ENCODE measurements at places on chromosomes 12 and 14.

DNA sequence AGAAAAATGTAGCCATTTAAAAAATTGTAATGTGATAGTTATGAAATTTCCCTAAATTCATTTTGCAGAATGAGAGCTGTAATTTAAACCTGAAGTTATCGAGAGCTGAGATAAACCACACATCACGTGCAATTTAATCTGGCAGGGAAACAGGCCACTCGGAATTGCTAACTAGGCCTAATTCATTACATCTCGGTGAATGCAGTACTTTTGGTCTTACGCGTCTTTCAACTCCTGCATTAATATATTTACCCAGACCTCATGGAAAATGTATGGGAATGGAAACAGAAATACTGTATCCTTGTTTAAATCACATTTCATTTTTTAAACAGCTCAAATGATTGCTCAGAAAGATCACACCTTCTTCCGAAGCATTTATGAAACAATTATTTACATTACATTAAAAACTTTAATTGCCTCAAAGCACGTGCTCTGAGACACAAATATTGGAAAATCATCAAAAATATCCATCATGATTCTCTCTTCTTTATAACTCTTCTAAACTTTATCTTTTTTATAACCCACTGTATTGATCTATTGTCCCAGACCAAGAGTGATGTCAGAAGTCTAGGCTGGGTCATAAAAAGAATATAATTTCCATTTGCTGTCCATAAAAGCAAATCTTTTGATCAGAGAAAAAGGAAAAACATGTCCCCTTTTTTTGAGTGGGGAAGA lies 111.7 kb upstream of the MYL2 start:
- no peak for DNase-seq

DNA sequence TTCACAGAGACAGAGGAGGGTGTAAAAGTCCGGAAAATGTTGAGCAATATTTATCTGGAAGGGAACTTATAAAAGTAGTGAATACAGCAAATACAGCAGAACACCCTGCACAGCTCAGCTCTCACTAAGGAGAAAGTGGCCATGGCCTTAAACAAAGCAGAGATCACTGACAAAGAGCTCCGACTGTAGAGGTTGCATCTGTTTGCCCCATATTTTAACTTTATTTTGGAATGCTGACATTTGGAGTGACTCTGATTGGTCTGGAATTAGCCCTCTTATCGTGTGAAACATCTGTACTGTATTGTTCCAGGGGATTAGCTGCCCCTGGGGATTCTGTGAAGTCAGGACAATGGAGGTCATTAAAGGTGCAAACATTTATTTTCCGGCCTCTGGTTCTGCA lies 1275.7 kb upstream of the FLRT2 start:
- DNase-seq: peak; percentile 66

DNA sequence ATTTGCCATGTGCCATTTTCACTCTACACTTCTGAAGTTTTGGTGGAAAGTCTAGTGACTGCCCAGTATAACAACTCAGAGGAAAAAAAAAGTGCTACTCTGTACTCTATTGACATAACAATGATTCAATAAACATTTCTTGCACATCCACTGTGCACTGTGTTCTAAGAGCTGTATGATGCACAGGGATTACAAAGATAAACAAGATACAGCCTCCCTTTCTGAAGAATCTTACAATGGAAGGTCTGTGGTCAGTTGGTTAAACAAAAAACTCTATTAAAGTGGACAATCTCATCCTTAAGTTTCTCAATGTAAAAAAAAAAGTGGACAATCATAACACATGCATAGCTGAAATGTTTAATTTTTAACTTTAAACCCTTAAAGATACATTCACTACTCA lies 105.7 kb upstream of the RASSF8 start:
- no peak for DNase-seq

GRCh38 chr14:95303552-95303951 lies 16.2 kb downstream of the CLMN start:
- DNase-seq: no peak

- peak; percentile 86 for DNase-seq
Measured at GRCh38 chr14:69657950-69658355, 46.6 kb downstream of the SUSD6 start.

DNA sequence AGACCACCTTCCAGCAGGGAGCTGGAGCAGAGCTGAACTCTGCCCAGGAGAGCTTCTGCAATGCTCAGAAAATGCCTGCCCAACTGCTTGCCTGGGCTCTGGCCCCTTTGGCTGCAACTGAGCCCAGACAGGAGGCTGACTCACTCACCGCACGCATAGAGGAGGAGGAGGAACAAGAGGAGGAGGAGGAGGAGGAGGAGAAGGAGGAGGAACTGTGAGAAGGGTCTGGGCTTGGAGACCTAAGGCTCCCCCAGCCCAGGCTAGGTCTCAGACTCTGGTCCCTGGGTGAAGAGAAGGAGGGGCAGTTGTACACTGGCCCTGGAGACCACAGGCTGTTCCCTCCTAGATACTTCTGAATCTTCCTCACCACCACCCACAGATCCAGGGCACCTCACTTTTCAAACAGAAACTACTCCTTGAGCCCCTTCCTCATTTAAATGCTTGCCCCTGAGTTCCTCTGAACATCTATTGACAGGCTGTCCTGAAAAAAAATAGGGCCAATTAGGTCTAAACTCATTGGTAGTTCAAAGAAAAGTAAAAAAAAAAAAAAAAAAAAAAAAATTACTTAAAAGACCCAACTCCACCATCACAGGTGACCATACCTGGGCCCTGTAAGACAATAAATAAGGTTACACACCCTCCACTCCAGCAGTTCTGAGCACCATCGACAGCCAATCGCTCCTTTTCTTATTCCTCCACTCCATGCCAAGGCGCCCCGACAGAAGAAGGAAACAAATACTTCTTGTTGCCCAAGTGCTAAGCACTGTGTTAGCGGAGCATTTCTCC lies 674 bp downstream of the VDR start:
- peak; percentile 49 for DNase-seq

All from prostate gland (tissue), 2 donors.